GM12892 (cell line): ENCODE measurements at places on chromosomes 5 and 9.

- no peak for DNase-seq
Observed at GRCh38 chr9:97373331-97373730, 38.6 kb upstream of the TDRD7 start.

DNA sequence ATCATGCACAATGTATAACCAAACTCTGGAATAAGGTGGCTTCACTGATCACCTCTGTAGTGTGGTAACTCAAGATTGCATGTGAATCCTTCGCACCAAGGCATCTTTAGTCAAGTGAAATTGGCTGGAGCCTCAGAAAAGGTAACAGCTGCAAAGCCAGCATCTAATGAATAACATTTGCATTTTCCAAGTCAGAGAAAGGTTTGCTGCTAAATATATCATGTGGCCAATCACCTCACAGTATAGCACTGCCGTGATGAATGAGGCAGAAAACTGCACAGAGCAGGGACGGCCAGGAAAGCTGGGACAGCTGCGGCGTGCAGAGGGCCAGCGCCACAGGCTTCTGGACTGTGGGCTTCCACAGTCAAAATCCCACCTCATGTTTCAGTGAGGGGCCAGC is 18.5 kb downstream of the MRPS27 start:
- no peak for DNase-seq

- no peak for DNase-seq
Observed at GRCh38 chr9:463455-464171, 248.9 kb downstream of the DOCK8 start.

GRCh38 chr5:141523991-141524390 is 35.1 kb downstream of the PCDHGC5 start:
- DNase-seq = no peak

- no peak for DNase-seq
Observed at GRCh38 chr5:109740966-109741365, 51.2 kb downstream of the MAN2A1 start.

DNA sequence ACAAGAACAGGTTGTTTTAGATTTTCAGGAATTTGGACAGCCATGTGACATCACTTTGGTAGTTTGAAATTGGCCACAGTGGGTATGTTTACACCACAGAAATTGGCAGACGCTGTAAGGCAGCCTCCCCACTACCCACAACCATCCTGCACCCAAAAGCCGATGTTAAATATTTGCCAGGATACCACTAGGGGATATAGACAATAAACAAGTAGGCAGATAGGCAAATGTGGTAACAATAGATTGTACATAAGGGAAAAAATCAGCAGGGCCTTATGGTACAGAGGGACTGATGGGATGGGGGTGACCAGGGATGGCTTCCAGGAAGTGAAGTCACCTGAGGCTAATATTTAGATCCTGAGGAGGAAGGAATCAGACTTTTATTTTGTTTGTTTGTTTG is 31.1 kb upstream of the DUSP1 start:
- no peak for DNase-seq

- no peak for DNase-seq
Observed at GRCh38 chr9:37542895-37543294, 33.3 kb downstream of the FBXO10 start.

DNA sequence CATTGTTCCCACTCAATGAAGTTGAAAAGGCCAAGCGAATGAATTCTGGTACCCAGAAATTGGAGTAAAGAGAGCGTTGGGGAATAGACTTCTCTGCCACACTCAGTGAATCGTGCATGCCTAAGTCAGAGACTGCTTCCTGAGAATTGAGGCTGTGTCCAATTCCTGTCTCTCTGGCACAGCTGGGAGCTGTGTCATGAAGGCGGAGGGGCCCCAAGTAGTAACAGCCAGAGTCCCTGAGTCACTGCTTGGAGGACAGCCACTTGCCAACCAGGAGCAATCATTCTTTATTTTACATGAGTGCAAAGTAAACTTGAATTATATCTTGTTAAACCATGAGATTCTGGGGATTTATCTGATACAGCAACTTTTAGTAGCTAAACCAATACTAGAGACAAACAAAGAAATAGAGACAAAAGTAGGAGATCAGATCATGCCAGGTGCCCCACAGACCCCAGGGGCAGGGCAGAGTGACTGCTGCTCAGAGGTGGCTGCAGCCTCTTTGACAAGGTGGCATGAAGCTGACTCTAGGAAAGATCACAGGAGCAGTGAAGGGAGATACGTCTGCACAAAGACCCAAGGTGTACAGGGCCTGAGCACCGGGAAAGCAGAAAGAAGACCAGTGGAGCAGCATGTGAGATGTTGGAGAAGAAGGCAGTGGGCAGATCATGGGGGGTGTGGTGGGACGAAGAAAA is 246.0 kb downstream of the GADD45G start:
- no peak for DNase-seq
